Amniotic epithelial cell (primary cell): ENCODE measurements at places on chromosomes 6 and 20.

- DNase-seq: no peak
Observed at GRCh38 chr20:15951658-15952057, 621.6 kb downstream of the KIF16B start.

DNA sequence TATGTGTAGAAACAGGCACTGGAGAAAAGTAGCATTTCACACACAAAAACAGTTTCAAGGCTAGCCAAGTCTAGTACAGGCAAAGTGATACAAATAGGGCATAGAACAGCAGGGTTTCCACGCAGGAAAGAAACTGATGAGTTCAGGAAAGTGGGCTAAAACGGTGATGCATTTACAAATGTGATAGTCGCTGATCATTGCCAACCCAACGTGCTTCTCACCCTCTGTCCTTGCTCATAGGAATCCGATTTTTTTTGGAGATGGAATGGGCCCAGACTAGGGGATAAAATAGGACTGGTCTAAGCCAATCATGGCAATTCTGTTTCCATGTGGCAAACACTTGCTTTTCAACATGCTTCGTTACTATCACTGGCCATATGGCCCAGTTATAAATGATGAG is 536.6 kb downstream of the PRKN start:
- DNase-seq: no peak

- DNase-seq: no peak
Observed at GRCh38 chr6:155450240-155450581, 5.4 kb downstream of the NOX3 start.

- DNase-seq: no peak
Observed at GRCh38 chr6:112008482-112008881, 45.4 kb upstream of the CCN6 start.

DNA sequence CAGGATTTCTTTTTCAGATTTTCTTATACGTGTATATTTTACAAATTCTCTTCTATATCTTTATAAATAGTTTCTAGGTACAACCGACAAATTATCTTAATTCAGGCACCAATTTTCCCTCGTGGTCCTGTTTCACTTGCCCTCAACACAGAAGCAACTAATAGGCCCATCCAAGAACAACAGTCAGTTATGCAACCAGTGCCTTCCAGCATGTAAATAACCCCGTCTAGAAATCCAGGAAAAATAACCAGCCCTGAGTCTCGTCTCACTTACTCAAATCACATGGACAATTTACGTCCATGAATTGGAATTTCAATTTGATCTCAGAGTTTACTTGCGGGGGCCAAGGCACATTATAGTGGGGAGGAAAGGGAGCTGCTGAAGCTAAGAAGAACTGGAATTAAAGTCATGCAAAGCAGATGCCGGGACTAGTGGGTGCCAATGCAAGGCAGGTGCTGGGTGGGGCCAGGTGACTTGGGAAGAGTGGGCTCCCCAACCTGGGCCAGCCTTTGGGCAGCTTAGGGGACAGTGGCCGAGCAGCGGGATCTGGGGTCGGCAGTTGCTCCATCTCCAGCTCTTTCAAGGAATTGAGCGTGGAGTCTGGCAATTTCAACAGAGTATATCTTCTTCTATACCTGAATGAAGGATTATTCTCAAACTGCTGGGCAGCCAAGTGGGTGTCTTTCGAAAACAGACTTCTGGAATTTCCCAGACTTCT is 121.7 kb downstream of the EDN3 start:
- DNase-seq: no peak

GRCh38 chr20:32638848-32639247 is 34.9 kb downstream of the C20orf203 start:
- no peak for DNase-seq

- DNase-seq: no peak
Observed at GRCh38 chr20:20201124-20201523, 148.8 kb downstream of the CFAP61 start.

GRCh38 chr6:167078745-167079144 is 44.2 kb upstream of the CCR6 start:
- no peak for DNase-seq

DNA sequence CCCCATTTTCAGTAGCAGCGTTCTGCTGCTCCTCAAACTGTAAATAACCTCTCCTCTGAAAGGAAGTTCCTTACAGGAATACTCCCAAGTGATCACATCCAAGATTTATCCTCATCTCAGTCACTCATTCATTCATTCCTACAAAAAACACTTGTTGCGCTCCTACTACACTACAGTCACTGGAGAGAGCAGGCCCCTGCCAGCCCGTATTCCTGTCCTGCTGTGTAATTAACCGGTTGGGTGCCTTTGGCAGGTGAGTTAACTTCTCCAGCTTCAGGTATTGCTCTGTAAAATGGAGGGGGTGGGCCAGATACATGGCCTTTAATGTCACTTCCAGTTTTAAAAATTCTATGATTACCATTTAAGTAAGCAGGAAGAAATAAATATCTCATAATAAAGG is 15.0 kb upstream of the ZBTB24 start:
- no peak for DNase-seq

GRCh38 chr20:43658723-43659419 is 8.0 kb upstream of the MYBL2 start:
- DNase-seq: no peak

- DNase-seq: no peak
Observed at GRCh38 chr20:11966186-11966585, 48.5 kb downstream of the BTBD3 start.

DNA sequence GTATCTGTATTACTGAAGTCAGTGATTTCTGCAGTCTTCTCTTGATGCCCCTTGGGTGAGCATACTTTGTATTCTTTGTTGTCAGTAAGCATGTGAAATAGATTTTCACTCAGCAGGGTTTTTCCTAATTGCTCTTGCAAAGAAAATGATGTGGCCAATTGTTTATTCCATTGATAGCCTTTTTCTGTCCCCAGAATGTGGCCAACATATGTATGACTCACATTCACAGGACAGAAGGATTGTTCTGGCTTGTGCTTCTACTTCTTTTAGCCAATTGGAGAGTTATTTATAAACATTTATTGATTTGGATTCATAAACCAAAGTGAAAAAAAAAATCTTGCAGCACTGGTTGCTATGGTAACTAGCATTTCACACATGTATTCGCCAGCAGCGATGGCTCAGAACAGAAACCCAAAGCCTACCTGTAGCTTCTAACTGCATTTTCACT is 54.4 kb upstream of the RBM24 start:
- no peak for DNase-seq

GRCh38 chr20:44364780-44365179 is 9.3 kb downstream of the HNF4A start:
- DNase-seq: no peak

DNA sequence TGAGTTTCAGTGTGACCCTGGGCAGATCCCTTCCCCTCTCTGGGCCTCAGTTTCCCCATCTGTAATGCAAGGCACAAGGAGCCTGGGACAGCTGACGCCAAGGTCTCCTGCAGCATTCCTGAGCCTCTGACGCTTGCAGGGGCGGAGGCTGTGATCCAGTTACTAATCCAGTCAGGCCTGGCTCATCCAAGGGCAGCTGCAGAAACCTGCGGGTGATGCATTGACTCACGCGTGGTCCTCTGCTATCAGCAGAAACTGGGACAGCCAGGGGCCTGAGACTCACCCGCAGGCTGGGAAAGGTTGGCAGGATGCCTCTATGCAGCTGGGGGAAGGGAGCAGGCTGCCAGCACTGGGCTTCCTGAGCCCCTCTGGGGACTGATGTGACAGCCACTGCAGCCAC is 65.0 kb upstream of the SIRPA start:
- DNase-seq: peak; percentile 98

GRCh38 chr6:36599791-36600209 is 5.6 kb downstream of the SRSF3 start:
- DNase-seq: peak; percentile 76

- no peak for DNase-seq
Observed at GRCh38 chr6:6841571-6841970, 253.1 kb downstream of the LY86 start.

- no peak for DNase-seq
Observed at GRCh38 chr20:35560105-35560511, 18.2 kb downstream of the ERGIC3 start.

DNA sequence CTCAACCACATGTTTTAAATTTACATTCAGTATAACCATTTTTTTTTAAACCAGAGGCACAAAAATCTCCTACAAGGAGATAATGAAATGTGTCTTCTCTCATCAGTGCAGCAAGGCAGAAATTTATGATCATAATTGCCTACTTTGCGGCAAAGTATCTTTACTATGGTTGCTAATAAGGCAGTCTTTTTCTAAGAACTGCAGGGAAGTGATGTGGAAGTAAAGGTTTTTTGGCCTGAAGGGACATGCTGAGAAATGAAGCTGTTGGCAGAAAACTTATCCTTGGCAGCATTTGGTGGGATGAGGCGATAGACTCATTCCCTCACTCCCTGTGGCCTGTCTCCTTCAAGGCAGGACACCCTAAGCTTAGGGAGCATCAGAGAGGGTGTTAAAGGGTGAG is 48.7 kb downstream of the SCGN start:
- no peak for DNase-seq

DNA sequence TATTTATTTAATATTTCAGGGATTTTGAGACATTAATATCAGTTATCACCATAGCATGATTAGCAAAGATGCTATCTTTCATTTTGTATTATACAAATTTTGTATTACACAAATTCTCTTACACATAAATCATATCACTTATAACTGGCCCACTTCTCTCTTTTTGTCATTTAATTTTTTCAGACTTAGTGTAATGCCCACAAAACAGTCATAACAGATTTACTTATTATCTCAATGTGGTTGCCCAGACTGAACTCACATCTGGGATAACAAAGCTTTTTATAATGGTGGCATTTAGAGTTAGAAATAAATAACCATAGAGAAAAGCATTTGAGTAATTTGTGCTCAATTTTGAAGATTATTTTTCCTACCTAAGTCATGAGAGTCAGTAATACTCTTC is 148.3 kb downstream of the TFAP2B start:
- DNase-seq: no peak

DNA sequence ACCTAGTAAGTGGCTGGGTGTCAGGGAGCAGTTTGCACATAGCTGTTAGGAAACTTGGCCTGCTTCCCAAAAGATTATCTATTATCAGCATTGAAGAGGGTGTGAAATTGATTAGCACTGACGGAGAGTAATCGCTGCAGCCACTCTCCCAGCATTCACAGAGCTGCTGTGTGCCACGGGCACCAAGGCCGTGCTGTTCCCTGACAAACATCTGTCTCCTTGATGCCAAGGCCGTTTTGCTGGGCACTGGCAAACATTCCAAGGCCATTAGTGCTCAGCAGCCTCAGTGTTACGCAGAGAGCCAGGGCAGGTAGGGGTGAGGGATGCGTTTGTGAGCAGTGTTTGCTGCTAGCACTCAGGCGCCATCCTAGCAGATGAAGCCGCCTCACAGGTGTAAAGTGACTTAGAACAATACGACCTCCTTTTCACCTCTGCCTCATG is 57.7 kb upstream of the VSTM2L start:
- no peak for DNase-seq

DNA sequence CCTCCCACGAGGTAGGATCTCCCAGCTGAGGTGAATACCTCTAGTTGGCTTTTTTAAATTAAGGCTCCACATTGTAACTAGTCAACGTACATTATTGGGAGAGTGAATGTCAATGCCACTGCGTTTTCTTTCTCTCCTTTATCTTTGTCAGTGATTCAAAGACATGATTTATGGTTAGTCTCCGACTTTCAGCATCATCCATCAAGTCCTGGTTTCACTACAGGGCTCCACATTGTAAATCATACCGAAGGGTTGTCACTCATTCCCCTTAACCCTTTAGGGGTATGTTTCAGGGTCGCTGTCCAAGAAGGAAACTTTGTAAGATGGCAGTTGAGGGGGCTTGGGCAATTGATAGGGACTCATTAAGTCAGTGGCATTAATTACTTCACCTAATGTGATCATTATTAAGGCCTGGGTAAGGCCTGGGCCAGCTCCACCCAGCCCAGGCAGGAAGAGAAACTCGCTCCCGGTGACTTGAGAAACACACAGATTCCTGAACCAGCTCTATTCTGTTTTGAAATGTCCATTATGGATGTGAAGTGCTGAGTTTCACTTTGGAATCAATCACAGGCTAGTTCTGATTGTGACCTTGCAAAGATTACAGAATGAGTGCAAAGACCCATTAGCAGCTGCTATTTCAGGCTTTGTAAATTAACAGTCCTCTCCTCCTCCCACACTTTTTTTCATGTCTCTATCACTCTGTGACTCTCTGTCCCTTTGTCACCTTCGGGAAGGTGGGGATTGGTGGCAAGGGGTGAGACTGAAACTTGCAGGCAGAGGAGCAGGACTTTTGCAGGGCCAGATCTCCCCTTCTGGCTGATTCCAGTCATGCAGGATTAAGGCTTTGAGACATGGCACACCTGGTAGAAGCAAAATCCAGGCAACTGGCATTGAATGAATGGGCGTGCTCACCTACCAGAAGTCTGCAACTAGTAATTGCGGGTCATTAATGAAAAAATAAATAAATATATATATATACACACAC is 222.4 kb downstream of the TSHZ2 start:
- no peak for DNase-seq

GRCh38 chr6:80357081-80357480 is 250.6 kb downstream of the BCKDHB start:
- DNase-seq: no peak
